Small intestine (tissue), 16 donors: ENCODE measurements at places on chromosomes 7 and 10. TPM values are rescaled to one million over a fixed set of nuclear protein-coding genes. Genes with fewer than 3 reads are reported as not detected.

Gene PDCD11
- 17.4 TPM for polyA plus RNA-seq

Gene CLDN12
- 39.9 TPM for polyA plus RNA-seq

- peaks cover 3% of the 10 kb centered on the region for H3K36me3 ChIP-seq
- H3K4me1 ChIP-seq: peaks cover 22% of the 10 kb centered on the region
- no peak for DNase-seq
Measured at GRCh38 chr7:30162133-30162532, 27.3 kb downstream of the MTURN start.

GRCh38 chr7:108104324-108104723 is 25.8 kb downstream of the LAMB4 start:
- no peaks in the 10 kb centered on the region for H3K36me3 ChIP-seq
- DNase-seq: no peak
- no peaks in the 10 kb centered on the region for H3K27me3 ChIP-seq
- no peak overlapping the region for H3K4me3 ChIP-seq

DNA sequence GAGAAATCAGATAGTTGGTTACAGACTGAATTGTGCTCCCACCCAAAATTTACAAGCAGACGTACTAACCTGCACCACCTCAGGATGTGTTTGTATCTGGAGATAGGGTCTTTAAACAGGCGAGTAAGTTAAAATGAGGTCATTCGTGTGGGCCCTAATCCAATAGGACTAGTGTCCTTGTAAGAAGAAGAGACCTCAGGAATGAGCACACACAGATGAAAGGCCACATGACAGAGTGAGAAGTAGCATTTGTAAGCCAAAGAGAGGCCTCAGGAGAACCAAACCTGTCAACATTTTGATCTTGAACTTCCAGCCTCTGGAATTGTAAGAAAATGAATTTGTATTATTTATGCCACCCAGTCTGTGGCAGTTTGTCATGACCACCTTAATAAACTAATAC is 149.5 kb upstream of the VWC2 start:
- H3K4me3 ChIP-seq: no peak overlapping the region
- no peaks in the 10 kb centered on the region for H3K36me3 ChIP-seq
- H3K27ac ChIP-seq: no peak overlapping the region
- no peak for DNase-seq
- H3K27me3 ChIP-seq: no peaks in the 10 kb centered on the region

GRCh38 chr10:62188021-62188616 is 80.5 kb downstream of the RTKN2 start:
- H3K27ac ChIP-seq: no peak overlapping the region
- peaks cover 2% of the 10 kb centered on the region for H3K36me3 ChIP-seq
- no peak overlapping the region for H3K4me3 ChIP-seq
- no peak for DNase-seq
